Fibroblast of the conjunctiva (primary cell): ENCODE measurements at places on chromosomes 5 and 9.

- DNase-seq, result no peak
These were observed 48.2 kb downstream of the ADAMTS2 start for GRCh38 chr5:179297026-179297425.

DNA sequence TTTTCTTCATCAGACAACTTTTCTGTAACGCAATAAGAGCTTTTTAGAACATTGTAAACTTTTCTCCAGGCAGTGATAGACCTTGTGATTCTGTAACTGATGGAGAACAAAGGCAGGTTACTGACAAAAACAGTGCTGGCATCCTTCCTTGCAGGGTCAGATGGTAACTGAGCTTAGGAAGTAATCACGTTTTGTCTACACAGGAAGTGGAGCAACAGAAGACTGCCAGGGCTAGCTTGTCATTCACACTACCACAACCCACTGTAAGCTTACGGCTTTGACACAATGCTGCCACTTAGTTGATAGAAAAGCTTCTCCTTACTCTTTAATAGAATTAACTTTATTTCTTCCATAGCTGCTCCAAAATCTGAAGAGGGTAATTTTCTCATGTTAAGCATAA lies 46.8 kb downstream of the FBN2 start:
- no peak for DNase-seq

GRCh38 chr5:161077936-161078545 lies 226.0 kb upstream of the ATP10B start:
- DNase-seq, result no peak

DNA sequence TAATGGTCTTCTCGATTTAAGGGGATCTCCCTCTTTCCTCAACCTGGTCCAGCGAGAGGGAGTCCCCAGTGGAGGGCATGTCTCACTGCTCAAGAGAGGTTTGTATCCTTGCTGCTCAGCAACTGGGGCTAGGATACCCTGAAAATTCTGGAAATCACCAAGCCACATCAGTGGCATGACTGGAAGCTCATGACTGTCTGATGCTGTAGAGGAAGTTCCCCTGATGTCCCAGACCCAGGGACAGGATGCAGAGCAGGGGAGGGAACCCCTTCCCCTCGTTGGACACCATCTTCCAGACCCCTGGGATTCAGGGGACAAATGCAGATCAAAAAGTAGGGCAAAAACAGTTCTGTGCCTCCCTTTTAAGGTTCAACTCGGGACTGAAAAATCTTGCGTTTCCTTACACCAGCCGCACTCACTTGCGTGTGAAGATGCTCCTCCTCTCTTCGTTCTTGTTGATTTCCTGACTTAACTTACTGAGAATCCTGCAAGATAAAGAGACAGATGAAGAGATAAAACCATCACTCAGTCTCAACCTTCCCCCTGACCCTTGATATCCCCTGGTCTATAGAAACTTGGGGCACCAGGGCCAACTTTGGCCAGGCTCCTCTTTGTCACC lies 22.1 kb downstream of the LCP2 start:
- no peak for DNase-seq

- no peak for DNase-seq
These were observed 31.5 kb downstream of the OTULIN start for GRCh38 chr5:14696057-14696456.

- DNase-seq, result no peak
These were observed 141.5 kb downstream of the NSG2 start for GRCh38 chr5:174187001-174187400.

DNA sequence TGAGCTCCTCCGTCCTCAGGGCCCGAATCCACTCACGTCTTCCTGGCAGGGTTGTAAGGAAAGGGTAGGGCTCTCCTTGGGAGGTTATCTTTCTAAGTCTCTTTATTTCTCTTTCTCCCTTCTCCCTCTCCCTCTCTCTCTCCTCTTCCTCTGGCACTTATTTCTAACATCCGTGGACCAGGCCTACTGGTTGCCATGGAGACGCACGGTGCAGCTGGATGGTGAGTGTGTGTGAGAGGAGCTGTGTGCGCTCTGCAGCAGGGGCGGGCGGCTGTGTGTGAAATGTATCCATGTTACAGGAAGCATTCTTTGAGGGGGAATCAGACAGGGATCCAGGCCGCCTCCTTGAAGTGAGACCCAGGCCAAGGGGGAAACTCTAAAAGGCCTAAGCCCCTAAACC lies 32.2 kb downstream of the PCDH1 start:
- DNase-seq, result peak; percentile 18

DNA sequence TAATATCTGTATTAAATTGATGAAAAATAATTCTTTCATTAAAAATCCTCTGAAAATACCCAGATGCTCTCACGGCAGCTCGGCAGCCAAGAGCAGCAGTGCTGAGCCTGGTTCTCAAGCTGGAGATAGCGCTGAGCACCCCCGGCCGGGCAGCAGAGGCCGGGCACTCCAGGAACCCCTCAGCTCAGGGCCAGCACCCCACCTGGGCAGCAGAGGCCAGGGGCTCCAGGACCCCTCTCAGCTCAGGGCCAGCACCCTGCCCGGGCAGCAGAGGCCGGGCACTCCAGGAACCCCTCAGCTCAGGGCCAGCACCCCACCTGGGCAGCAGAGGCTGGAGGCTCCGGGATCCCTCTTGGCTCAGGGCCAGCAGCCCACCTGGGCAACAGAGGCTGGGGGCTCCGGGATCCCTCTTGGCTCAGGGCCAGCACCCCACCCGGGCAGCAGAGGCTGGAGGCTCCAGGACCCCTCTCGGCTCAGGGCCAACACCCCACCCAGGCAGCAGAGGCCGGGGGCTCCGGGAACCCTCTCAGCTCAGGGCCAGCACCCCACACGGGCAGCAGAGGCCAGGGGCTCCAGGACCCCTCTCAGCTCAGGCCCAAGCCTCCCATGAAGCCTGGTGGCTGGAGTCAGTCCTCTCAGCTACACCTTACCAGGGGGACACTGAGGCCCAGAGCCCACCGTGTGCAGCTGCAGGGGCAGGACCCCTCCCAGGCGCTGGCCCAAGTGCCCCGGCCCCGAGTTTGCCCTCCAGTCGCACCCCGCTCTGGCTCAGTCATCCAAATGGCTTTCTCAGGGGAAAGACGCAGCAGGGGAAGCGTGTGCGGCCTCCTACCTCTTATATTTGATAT lies 21.7 kb downstream of the CLPTM1L start:
- DNase-seq, result no peak

- no peak for DNase-seq
These were observed 63.4 kb downstream of the MVB12B start for GRCh38 chr9:126389992-126390391.
